Activated CD8-positive, alpha-beta memory T cell treated with anti-CD3 and anti-CD28 coated beads for 4 hours (primary cell): ENCODE measurements at places on chromosomes 11 and 22.

- no peak for DNase-seq
Observed at GRCh38 chr11:65870706-65871681, 1.6 kb downstream of the EFEMP2 start.

DNA sequence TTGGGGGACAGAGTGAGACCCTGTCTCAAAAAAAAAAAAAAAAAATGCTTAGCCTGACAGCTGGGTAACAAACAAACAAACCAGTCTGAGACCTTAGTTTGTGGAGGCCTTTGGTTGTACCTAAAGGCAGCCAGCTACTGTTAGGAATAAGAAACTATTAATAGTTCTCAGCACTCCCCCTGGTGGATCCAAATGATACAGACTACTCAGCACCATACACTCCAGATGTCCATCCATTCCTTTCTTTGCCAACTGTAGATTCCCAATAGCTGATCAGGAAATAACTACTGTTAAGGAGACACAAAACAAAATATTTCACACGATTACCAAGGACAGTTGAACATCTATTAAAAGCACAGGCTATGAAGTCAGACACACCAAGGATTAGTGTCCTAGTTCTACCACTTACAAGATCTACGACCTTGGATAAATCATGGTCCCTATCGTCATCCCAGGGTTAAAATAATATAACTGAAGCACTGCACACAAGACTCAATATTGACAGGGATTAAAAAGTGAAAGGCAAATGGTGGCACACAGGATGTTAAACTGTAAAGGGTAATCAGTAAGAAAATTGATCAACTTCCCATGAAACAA is 17.2 kb downstream of the CLDN25 start:
- DNase-seq = no peak

GRCh38 chr22:38461414-38462081 is 6.3 kb upstream of the KDELR3 start:
- DNase-seq = no peak

DNA sequence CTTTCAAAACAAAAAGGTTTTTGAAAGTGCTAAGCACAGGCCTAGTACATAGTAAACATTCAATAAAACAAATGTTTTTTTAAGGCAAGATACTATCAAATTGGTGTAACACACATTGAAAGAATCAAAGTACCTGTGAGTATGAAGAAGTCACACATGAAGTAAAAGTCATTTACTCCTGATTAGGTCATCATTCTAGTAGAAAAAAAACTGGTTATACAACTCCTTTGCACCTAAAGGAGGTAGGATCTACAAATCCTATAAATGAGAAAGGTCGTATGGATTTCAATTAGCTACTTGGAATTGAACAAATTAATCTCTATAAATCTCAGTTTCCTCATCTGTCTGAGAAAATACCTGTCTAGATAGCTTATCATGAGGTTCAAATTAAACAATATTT is 80.8 kb downstream of the SIK3 start:
- DNase-seq = no peak

- DNase-seq = no peak
Observed at GRCh38 chr22:36765943-36766450, 9.9 kb downstream of the IFT27 start.

DNA sequence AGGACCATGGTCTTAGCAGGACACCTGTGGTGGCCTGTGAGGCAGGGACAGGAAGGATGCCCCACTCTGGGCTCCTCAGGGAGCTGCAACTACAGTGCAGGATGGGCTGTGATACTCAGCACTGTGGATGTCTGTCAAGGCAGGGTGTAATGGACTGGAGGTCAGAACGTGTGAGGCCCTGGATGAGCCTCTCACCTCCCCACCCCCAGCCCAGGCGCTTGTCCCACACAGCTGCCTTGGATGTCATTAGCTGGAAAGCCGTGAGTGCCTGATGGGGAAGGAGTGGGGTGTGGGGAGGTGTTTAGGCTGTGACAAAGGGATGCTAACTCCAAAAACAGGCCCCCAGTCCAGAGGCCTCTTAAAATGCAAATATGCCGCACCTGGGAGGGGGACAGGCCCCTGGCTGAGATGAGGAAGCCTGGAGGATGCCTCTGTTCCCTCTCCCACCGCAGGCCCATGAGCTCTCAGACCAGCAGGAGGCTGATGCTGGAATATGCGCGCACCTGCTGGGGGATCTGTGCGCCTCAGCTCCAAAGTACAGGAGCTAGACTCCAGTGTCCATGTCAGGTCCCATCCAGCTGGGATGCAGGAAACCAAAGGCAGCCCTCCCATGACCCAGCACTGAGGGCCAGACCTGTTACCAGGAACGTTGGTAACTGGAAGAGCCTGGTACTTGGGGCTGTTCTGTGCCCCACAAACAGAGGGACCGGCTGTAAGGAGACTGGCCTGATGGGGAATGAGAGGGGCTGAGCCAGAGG is 25.1 kb downstream of the RSPH14 start:
- DNase-seq = no peak

- DNase-seq = no peak
Observed at GRCh38 chr11:44005063-44005701, 42.6 kb upstream of the ACCSL start.

GRCh38 chr11:13135385-13136271 is 126.5 kb downstream of the RASSF10 start:
- no peak for DNase-seq

GRCh38 chr22:42926104-42926503 is 69.0 kb upstream of the ARFGAP3 start:
- no peak for DNase-seq

DNA sequence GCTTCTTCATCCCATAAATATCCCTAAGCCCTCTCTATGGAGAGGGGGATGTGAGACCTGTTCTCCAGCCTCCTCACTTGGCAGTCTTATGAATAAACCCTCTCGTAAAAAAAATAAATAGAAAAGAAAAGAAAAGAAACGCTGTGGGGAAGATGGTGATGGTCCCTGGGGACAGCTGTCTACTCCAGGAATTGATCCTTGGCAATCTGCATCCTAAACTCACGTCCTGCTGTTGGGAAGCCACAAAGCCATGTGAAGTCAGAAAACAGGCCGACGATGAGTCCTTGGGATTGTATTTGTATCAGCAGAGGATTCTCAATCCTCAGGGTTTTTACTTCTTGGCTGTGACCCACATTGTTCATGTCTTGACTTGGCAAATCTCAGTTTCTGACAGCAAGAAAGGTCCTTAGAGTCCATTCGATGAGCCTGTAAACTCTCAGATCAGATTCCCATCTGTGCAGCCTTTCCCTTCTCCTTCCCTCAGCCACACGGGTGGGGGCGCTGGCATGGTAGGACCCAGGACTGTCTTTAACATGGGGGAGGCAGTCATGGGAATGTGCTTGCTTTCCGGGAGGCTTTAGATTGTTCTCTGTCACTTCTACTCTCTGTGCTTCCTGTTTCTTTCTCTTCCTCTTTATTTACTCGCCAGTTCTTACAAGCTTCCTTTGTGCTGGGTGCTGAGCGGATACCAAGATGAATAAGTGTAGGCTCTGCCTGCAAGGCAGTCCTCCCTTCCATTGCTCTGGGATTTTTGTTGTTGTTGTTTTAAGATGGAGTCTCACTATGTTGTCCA is 24.9 kb downstream of the TCP11L1 start:
- no peak for DNase-seq

- DNase-seq = no peak
Observed at GRCh38 chr11:116892374-116892773, 55.0 kb upstream of the APOA1 start.

DNA sequence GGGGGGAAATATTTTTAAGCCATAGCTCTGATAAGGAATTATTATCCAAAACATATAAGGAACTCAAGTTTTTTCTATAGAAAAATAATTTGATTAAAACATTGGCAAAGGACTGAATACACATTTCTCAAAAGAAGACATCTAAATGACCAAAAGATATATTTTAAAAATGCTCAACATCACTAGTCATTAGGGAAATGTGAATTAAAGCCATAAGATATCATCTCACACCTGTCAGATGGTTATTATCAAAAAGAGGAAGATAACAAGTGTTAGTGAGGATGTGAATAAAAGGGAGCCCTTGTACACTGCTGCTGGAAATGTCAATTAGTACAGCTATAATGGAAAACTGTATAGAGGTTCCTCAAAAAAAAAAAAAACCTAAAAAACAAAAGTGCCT is 425.0 kb downstream of the DYNC2H1 start:
- DNase-seq = no peak

- DNase-seq = no peak
Observed at GRCh38 chr11:19959648-19960059, 200.6 kb downstream of the DBX1 start.

GRCh38 chr11:43963279-43963620 is 20.8 kb downstream of the C11orf96 start:
- DNase-seq = no peak

GRCh38 chr11:26943636-26944035 is 50.3 kb upstream of the FIBIN start:
- no peak for DNase-seq

DNA sequence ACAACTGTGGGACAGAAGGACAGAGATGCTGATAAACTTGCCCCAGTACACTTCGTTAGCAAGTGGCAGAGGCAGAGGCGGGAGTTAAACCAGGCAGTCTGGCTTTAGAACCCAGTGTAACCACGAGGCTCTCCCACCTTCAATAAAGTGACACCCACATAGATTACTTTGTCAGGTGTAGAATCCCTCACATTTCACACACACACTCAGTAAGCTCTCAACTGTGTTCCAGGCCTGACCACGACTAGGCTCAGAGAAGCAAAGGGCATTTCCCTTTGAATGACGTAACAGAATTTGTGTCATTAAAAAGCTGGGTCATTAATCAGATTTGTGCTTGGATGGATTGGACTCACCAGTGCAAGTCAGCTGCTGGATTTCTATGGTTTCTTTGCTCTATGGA is 118.3 kb upstream of the RCN1 start:
- DNase-seq = no peak

DNA sequence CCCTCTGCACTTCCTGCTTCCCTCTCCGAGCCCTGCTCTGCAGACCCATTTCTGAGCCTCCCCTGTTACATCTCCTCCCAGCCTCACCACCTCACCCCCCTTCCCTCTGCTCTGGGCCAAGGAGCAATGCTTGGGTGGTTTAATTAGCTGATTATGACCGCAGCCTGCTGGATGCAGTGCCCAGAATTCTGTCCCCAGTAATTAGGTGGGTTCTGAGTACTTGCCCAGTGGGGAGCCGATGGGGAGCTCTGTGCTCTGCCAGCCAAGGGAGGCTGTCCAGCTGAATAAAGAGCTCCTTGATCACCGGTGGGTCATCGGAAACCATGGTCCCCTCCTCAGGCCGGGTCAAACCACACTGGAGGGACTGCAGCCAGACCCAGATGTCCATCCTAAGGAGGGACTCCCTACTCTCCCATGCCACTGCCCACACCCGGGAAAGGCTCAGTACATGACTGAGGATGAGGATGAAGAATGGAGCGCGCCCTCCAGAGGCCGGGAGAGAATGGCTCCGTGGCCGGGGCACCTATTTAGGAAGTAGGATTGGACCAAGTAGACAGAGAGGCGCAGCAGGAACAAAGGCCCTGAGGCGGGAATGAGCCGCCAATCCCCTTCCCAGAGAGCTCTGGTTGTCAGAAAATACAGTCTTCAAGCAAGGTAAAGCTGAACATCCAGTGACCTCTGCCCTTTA is 9.1 kb downstream of the ARRB1 start:
- DNase-seq = no peak

GRCh38 chr11:118434553-118435289 is 1.6 kb upstream of the KMT2A start:
- DNase-seq = no peak

- DNase-seq = no peak
Observed at GRCh38 chr11:76654298-76654851, 16.2 kb downstream of the LRRC32 start.

DNA sequence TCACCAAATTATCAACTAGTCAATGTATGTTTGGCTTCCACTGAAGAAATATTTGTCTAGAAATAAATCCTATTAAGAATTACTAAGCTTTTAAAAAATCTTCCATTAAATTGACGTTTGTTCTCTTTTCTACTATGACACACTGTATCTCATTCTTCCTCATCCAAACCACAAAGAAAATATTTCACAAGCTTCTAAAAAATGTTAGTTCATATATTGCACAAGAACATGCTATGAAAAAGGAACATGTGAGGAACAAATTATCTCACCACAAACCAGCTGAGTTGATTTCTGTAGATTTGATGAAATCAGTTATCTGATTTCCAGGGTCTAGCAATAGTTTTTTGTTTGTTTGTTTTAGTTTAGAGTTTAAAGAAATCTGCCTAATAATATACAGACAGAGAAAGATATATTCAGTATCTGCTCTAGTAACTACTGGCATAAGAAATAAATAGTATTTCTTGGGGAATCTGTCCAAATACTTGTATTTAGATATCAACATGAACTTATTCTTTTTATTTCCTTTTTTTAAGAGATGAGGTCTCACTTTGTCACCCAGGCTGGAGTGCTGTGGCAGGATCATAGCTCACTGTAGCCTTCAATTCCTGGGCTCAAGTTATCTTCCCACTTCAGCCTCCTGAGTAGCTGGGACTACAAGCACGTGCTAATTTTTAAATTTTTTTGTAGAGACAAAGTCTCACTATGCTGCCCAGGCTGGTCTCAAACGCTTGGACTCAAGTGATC is 161.7 kb downstream of the ATG16L2 start:
- no peak for DNase-seq

GRCh38 chr22:46482056-46482675 is 55.3 kb downstream of the CELSR1 start:
- no peak for DNase-seq

GRCh38 chr22:44125421-44125820 is 55.3 kb upstream of the PARVG start:
- no peak for DNase-seq

- no peak for DNase-seq
Observed at GRCh38 chr11:130932086-130932712, 15.9 kb upstream of the SNX19 start.

- DNase-seq = no peak
Observed at GRCh38 chr11:8080674-8081590, at the start of gene TUB. TSS of gene TUB (plus strand) at chr11:8081211. CDS start at chr11:8081511, 300 bp downstream.

- no peak for DNase-seq
Observed at GRCh38 chr11:103850419-103851165, 185.8 kb upstream of the DDI1 start.

- no peak for DNase-seq
Observed at GRCh38 chr11:63855975-63856374, 17.1 kb downstream of the MARK2 start.

- DNase-seq = no peak
Observed at GRCh38 chr22:26893173-26894110, 236.1 kb downstream of the MIAT start.

DNA sequence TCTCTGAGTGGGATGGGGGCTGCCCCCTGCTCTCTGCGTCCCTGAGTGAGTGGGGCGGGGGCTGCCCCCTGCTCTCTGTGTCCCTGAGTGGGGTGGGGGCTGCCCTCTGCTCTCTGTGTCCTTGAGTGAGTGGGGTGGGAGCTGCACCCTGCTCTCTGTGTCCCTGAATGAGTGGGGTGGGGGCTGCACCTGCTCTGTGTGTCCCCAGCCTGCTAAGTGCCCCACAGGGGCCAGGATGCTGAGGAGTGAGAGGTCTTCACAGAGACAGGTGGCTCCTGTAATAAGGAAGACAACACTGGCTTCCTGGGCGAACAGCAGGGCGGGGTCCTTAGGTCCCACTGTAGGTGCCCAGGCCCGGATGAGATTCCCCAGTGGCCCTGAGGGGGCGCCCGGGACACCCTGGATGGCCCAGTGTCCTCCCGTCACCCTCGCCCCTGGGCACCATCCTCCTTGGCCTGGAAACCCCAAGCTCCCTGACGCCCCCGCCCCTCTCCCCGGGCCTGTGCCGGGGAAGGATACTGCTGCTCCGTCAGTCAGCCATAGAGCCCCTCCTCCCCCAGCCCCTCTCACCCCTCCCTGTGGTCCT is 3.8 kb upstream of the CCDC188 start:
- DNase-seq = no peak
